Left renal cortex interstitium (tissue), 4 donors: ENCODE measurements at places on chromosomes 7 and 10. TPM values are rescaled to one million over a fixed set of nuclear protein-coding genes. Genes with fewer than 3 reads are reported as not detected.

- no peak for DNase-seq
These were observed 3.3 kb downstream of the PRRT4 start for GRCh38 chr7:128358233-128358632.

DNA sequence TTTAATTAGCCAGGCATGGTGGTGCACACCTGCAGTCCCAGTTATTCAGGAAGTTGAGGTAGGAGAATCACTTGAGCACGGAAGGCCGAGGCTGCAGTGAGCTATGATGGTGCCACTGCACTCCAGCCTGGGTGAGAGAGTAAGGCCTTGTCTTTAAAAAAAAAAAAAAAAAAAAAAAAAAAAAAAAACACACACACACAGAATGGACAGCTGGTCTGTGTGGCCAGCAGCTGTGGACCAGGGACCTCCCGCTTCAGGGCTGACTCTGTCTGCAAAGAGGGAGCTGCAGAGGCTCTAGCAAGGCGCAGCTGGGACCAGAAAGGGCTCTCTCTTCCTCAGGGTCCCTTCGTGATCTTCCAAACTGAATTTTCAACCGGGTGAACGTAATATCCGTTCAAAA is 53.6 kb upstream of the DNAAF5 start:
- DNase-seq, result no peak

DNA sequence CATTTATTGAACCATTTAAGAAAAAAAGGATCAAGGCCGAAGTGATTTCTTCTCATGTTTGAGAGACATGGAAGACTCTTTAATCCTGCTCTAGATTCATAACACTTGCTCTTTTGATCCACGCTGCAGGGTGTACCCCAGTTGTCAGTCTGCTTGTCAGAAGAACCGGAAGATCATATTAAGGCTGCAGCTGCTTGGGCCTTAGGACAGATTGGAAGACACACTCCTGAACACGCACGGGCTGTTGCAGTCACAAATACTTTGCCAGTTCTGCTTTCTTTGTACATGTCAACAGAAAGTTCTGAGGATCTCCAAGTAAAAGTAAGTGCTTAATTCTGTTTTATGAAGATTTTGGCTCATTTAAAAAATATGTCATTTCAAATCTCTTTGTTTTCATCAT is 46.3 kb downstream of the SPAG6 start:
- DNase-seq, result no peak

Gene SMKR1
- 2.9 TPM for polyA plus RNA-seq

DNA sequence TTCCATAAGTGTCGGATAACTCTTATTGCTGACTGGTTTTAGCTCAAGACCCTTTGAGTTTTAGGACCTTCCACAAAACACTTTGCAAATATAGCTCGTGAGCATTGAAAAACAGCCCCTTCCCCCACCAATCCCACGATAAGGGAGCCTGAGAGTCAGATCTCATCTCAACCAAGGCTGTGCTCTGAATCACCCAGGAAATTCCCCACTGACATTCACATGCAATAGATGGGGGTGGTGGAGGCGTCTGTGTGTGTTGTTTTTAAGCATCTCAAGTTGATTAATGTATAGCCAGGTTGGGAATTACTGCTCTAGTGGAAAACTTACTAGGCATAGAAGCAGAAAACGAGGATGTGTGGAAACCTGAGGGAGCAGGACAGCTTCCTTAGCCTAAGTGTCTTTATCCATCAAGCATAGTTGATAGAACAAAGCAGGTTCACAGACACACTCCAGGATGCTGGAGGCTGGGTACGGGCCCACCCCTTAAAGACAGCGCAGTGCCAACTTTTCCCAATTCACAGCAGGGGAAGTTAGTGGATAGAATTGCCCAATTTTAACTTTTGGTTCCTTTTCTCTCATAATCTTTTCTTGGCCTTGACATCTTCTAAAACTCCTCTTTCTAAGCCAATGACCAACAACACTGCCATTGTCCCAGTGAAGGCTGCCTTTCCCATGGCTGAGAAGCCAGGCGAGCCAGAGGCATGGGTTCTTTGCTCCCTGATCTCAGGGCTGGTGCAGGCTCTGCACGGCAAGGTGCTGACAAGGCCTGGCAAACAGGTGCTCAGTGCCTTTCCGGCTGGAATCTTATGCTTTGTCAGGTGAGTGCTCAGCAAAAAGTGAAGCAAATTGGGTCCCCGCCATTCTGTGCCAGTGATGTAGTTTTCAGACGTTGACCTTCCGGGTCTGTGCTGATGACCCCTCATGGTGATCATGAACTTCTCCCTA is 98.5 kb upstream of the INSIG1 start:
- DNase-seq, result no peak

GRCh38 chr7:83936056-83936708 is 258.4 kb downstream of the SEMA3A start:
- peak; percentile 20 for DNase-seq

GRCh38 chr10:34295142-34295548 is 520.0 kb downstream of the PARD3 start:
- DNase-seq, result no peak

Gene C10orf67
- polyA plus RNA-seq, result 2.1 TPM

DNA sequence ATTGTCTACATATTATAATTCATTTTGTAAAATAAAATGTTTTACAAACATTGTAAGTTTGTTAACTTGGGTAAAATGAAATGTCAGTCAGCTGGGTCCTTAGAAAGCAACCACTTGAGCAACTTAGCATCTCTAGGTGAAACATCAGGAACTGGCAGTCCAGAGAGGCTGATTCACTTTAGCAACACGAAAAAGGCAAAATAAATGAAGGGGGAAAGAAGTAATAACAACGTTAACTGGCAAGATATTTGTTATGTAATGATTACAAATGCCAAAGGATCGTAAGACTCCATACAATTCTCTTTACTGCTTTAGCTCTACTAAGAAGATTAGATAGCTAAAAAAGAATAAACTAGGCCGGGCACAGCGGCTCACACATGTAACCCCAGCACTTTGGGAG is 5.0 kb downstream of the PDZD8 start:
- no peak for DNase-seq

- no peak for DNase-seq
These were observed 35.4 kb downstream of the CHN2 start for GRCh38 chr7:29229946-29230345.

DNA sequence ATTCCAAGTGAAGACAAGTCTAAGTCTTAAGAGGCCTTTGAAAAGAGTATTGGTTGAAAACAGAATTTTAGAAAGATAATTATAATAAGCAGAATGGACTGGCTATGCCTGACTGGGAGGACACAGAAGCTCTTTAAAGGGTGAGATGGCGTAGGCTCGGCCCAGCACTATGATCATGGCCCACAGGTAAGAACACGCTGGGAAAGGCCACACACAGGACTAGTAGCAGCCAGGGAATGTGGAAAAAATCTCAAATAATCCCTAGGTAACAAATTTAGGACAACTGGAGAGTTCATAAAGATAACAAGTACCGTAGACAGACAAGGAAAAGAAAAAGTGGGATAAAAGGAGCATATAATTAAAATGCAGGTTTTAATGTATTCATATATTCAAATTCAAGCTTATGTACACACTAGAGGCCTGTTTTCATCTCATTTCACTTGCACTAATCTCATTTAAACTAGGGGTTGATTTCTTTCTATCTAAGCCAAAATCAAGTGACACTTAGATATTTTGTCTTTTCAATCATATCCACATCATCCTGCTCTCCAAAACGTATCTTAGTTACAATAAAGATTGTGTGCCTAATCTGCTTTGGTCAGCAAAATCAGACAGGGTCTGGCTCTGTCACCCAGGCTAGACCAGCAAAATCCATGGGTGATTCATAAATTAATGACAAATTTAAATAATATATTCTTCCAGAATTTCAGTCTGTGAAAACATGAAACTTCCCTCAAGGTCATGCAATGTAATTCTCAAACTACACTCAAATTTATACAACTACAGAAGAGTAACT is 53.0 kb downstream of the EZH2 start:
- DNase-seq, result no peak

- DNase-seq, result no peak
These were observed 74.2 kb downstream of the FAS start for GRCh38 chr10:89064748-89065147.

DNA sequence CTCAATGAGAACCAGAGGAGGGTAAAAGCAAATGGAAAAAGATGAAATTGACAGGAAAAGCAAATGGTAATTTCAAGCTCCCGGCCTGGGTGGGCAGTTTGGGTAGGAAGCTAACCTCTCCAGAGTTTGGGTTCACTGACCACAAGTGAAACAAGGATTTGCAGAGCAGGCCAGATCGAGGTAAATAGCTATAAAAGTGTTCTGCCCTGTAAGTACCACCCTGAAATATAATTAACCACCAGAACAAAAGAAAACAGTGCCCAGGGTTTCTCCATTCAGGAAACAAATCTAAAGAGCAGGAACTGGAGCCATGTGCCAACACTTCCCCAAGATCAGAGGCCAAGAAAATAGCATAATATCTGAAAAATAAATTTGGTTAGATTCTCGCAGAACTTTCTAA is 276.7 kb upstream of the MEOX2 start:
- no peak for DNase-seq

- peak; percentile 38 for DNase-seq
These were observed 205.3 kb upstream of the GALNT17 start for GRCh38 chr7:70926666-70927065.

DNA sequence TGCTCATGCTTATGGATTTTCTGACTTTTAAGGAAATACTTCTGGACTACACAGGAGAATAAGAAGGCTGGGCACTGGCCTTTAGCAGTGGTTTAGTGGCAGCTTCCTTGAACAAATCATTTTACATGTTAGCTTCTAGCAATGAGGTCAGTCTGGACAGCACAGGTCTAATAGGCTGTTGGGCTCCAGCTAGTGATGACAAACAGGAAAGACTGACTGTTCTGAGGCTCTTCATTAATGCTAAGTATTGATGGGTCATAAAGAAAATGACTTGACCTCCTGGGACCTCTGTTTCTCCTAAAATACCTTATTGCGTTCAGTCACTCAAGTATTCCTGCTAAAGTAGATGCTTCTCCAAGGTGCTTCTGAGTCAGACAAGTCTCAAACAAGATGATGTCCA is 4.9 kb upstream of the RHOBTB1 start:
- no peak for DNase-seq

DNA sequence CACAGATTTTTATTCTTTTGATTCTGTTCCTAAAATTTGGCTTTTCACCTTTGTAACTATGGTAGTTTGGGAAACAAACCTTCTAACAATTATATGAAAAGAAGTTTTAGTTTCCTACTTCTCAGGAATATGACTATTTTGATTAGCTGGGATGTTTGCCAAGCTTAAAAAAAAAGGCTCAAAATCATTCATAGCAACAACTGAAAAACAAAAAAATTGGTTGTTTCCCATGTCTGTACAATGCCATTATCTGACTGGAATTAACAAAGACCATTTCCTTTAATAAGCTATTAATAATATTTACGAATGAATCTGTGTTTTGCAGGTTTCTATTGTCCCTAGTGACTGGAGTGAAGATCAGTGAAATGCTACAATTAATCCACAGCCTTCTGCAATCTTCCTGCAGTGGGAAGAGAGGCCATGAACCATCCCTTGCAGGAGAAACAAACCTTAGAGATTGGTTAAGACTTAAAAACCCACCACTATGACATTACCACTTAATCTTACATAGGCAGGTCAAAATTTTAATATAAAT is 4.2 kb downstream of the PURB start:
- no peak for DNase-seq

Gene PRKAG2
- 28.8 TPM for polyA plus RNA-seq

Gene ADAM22
- 12.4 TPM for polyA plus RNA-seq

DNA sequence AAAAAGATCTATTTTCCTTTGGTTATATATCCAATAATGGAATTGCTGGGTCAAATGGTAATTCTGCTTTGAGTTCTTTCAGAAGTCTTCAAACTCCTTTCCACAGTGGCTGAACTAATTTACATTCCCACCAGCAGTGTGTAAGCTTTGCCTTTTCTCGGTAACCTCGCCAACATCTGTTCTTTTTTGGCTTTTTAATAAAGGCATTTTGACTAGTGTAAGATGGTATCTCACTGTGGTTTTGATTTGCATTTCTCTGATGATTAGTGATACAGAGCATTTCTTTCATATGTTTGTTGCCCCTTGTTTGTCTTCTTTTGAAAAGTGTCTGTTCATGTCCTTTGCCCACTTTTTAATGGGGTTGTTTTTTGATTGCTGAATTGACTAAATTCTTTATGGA is 285.0 kb downstream of the MALRD1 start:
- no peak for DNase-seq

- DNase-seq, result peak; percentile 88
These were observed at the start of gene DAGLB for GRCh38 chr7:6447581-6448199. Gene DAGLB, minus strand, starts transcription at chr7:6447954. Its CDS starts 112 bp downstream, at chr7:6447842.

DNA sequence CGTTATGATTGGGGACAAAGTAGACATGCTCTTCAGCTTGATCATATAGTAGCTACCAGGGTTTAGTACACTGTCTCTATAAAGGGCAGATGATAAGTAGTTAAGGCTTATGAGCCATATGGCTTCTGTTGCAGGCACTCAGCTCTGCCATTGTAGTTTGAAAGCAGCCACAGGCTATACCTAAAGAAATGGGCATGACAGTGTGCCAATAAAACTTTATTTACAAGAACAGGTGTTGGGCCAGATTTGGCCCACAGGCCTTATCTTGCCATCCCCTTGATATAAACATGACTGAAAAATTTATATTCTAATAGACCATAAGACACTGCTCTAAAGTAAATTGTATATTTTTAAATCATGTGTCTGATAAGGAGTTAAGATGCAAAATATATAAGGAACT is 36.6 kb downstream of the GRK5 start:
- DNase-seq, result no peak

Gene ZNF138
- polyA plus RNA-seq, result 16.7 TPM

DNA sequence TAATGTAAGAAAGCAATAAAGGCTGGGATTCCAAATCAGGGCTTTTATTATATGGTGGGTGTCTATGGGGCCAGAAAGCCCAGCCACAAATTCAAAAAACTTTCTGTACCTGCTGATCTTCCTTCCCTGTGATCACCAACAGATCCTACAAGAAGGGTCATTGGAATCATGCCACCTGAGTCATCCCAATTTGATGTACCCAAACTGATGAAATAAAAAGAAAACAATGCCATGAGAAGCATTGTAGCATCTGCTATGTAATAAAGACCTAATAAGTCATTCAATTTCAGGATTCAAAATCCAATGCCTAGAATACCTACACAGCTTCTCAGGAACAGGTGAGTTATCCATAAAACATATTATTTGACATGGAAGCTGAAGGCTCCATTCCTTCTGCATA is 228.8 kb downstream of the DKK1 start:
- no peak for DNase-seq

- no peak for DNase-seq
These were observed 52.7 kb upstream of the ELN start for GRCh38 chr7:73974948-73975926.
